ENCODE measurements at places on chromosomes 2 and 18.

GRCh38 chr2:159608723-159609308, 7.5 kb downstream of the BAZ2B start:
- DNase-seq, result no peak

DNA sequence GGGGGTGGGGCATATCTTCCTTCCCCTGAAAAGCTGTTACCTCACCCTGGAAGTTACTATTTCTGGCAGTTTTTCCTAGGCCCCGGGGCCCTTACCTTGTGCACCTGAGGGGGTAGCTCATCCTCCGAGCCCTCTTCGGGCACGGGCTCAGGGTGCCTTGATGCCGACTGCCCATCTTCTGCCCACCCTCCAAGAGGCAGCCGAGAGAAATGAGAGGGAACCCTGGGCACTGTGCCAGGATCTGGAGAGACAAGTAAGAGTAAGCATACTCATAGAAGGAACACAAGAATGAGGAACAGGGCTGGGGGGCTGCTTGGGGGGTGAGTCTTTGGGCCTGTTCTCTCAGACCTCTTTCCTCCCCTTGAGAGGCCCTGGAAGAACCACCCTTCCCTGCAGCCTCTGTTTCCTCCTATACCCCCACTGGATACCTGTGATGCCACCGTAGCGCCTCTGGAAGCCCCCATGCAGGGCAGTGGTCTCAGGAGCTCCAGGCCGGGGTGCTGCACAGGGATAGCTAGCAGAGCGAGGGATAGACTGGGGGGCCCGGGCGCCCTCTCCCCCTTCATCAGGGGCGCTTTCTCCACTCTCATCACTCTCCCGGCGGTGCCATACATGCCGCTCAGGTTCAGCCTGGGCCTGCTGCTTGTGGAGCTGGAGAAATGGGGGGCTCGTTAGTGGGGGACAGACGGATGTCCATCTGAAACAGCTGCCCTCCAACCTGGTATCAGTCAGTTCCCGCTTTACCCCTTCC, 2.1 kb upstream of the ABCB6 start:
- no peak for DNase-seq

- no peak for DNase-seq
These were observed 178.1 kb upstream of the CYP26B1 start for GRCh38 chr2:72325592-72326422.

DNA sequence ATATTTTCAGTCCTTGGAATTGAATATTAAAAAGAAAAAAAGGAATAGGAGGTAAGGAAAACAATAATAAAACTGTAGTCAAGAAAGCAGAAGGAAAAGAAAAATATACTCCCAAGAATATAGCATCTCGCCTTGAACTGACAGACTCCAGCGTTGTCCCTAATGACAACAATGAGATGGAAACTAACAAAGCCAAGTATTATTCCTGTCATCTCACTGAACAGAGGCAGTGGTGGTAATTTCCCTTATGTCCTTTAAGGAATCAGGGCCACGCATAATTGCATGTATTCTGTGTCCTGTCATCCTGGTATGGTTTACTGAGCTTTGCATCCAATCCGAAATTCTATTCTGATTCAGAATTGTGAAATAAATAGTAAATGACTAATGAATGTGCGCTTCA, 158.9 kb downstream of the LRRTM4 start:
- no peak for DNase-seq

DNA sequence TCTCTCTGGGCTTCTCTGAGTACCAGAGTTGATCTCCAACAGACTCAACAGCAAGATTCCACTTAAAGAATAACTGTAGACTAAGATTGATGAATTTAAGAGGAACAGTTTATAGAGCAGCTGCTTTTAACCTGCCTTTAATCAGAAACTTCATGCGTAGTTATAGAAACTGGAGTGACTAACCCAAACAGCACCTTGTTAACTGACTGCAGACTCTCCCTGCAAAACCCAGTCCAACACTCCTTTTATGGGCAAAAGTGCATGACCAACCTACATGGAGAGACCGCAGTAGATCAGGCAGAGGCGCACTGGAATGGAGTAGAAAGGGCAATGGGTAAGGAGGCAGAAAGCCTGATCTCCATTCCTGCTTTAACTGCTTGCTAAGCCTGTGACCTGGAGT, 110.6 kb downstream of the NRP2 start:
- DNase-seq, result no peak

- DNase-seq, result no peak
These were observed 2.1 kb downstream of the METTL8 start for GRCh38 chr2:171431677-171432167.

- no peak for DNase-seq
These were observed 145.1 kb upstream of the CDH19 start for GRCh38 chr18:66749030-66749429.

DNA sequence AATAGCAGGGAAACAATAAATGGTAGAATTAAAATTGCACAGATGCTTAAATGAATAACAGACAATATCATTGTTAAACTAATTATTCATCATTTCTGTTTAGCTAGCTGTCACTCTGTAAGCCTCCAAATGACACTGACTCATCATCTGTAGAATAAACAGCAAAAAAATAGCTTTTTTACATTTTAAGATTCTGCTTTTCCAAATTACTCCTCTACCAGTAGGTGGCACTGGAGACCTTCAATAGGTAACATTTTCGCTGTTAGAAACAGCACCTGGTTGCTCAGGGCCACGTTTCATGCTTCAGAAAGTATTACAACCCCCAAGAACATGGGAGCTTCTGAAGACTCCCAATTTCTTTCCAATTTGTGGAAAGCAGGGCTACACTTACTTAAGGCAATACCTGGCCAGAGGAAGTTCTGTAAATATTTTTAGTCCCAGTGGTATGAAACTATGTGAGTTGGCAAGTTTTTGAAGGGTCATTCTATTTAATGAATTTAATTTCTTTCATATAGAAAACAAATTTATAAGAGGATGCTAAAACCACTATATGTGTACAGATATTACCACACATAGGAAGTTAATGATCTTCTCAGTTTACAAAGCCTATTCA, 45.4 kb downstream of the TTN start:
- peak; percentile 6 for DNase-seq

DNA sequence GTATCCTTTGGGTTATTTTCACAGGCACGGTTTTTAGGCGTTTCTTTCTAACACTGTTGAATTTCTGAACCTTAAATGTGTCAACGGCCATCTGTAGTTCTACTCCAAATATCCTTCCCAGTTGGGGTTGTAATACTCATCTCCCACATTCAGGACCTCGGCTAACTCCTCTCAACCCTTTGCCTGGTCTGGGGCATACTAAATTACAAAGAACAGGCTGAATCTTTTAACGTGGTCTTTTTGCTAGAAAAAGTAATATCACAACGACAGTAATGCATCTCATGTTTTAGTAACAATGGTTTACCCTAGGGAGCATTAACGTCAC, 2.1 kb downstream of the RPRM start:
- DNase-seq, result no peak

GRCh38 chr18:79367989-79368388, 27.7 kb upstream of the NFATC1 start:
- no peak for DNase-seq
